AML-193 (cell line): ENCODE measurements at places on chromosomes 7 and 10.

DNA sequence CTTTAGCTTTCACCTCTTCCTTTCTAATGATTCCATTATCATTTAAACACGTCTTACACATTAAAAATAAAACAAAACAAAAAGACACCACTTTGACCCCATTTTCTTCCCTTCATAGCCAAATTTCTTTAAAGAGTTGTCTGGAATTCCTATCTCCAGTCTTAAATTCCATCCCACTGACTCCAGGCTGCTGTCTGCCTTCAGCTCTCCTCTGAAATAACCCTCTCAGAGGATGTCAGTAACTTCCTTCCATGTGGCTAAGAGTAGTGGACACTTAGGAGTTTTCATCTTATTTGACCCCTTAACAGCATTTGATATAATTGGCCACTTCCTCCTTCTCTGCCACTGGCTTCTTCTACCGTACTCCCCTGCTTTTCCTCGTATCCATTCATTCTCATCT is 69.6 kb upstream of the MKX start:
- no peak for DNase-seq

DNA sequence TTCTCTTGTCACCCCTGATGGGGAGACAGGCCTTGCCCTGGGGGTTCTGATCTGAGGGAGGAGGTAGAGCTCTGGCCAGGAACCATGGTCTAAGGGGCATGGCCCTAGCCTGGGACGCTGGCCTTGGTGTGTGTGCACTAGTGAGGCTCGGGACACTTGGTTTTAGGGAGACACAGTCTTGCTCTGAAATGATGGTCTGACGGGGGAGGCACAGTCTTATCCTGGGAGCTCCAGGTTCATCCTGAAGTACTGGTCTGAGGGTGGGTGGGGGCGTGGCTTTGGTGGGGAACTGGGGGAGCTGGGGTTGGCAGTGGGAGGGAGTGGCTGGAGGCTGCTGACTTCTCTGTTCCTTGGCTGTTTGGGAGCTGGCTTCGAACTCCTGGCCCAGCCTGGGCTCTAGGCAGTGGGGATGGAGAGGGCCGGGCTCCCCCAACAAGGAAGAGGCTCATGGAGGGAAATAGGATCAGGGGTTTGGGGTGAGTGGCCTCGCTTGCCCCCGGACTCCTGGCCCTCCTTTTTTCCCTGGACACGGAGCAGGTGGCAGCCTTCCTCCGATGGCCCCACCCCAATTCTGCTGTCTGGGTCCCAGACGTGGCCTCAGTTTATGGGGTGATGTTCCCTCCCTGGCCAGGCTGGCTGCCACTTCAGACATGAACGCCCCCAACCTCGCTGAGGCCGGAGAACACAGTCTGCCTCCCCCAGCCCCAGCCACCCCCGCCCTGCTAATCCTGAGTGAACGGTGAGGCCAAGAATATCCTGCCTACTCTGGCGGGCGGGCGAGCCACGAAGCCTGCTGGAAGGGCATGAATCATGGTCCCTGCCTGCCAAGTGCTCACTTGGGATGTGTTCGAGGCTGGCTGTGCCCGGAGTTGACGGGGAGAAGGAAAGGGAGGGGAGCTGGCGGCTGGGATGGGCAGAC is 43.5 kb downstream of the TMEM270 start:
- DNase-seq, result no peak

DNA sequence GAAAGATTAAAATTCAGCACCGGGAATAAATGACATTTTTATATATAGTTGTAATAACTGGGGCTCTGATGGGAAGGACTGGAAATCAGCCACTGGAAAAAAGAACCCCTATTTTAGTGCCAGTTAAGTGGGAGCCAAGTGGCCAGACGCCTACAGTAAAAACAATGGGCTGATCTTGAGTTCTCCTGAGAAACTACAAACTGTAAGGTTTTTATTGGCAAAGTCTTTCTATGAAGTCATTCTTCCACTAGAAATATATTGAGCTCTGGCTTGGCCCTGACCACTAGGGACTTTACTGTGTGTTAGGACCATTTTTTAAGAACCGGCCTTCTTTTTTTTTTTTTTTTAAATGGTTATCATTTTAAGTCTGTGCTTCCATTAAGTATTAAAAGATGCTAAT is 79.6 kb downstream of the ZNF22 start:
- DNase-seq, result no peak

DNA sequence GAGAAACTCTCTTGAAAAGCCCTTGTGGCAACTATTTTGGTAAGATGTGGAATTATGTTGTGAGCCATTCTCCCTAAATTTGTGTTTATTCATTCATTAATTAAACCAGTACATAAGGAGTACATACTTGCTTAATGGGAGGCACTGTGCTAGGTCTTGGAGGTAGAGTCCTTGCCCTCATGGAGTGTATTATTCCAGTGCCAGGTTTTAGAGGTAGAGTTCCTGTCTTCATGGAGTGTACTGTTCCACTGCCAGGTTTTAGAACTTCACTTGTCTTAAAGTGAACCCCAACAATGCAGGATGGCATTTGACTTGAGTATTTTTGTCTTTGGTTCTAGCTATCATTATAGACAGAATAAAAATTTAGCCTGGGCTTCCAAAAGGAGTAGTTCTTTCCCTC is 8.8 kb downstream of the MXI1 start:
- no peak for DNase-seq

- no peak for DNase-seq
Observed at GRCh38 chr10:101693978-101694673, 844 bp downstream of the FBXW4 start.

GRCh38 chr10:121935702-121936101 is 7.9 kb upstream of the ATE1 start:
- peak; percentile 47 for DNase-seq
